Kidney tubule cell (primary cell): ENCODE measurements at places on chromosomes 12 and 14.

DNA sequence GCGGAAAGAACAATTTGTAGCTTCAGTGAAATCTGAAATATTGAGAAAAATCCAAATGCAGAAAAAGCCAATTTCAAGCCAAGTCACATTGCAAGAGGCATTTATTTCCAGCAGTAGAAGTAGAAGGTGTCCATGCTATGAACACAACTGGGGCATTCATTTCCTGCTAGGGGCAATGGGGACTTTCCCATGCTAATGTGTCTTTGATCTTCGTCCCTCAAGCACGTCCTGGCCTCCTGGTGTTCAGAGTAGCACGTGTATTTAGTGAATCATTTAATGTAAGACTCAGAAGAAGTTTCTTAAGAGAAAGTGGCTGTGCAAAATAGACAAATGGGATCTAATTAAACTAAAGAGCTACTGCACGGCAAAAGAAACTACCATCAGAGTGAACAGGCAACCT is 267.9 kb downstream of the TMEM132C start:
- DNase-seq: peak; percentile 57

- DNase-seq: no peak
Measured at GRCh38 chr14:77574446-77575115, 41.9 kb downstream of the SPTLC2 start.

DNA sequence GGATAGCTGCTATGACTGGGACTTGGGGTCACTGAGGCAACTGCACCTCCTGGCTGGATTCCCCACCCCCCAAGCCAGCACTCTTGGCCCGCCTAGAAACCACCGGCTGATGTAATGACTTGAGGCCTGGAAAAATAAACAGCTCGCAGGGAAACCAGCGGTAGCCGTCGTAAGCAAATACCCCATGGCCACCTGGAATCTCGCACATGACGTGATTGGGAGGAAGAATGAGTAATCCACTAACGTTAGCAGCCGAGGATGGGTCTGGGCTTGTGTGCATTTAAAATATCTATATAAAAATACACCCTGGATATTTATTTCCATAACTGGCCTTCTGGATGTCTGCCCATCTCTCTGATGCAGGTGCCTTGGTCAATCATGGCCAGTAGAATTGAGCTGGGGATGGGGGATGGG is 120.1 kb downstream of the SMOC1 start:
- peak; percentile 96 for DNase-seq

DNA sequence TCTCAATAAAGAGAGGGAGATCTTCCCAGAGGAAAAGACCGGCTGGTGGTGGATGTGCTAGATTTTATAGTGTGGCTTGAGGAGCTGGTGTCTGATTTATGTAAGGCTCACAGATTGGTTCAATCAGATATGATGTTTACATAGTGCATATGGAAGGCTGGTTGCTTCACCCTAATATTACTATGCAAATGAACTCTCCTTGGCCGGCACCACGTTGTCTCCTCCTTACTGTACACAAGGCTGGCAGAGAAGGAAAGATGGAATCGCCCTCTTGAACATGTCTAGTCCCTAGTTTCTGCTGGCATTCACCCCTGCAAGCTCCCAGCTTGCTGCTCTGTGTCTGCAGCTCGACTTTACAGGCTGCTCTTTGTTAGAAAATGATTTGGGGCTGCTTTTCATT is 8.9 kb downstream of the FAM186A start:
- no peak for DNase-seq

DNA sequence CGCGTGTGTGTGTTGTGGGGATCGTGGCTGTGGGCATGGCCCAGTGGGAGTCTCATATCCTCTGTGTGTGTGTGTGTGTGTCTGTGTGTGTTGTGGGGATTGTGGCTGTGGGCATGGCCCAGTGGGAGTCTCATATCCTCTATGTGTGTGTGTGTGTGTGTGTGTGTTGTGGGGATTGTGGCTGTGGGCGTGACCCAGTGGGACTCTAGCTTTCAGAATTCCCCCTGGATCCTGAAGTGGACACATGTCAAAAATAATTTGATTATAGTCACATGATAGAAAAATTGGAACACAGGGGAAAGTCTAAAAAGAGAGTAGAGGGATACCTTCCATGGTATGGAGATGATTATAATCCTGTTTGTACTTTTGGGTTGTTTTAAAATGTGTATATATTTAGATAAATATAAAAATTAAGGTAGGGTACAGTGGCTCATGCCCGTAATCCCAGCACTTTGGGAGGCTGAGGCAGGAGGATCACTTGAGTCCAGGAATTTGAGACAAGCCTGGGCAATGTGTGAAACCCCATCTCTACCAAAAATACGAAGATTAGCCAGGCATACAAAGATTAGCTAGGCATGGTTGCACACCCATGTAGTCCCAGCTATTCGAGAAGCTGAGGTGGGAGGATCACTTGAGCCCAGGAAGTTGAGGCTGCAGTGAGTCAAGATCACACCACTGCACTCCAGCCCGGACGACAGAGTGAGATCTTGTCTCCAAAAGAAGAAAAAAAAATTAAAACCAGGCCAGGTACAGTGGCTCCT is 11.0 kb downstream of the PAPLN start:
- peak; percentile 90 for DNase-seq

DNA sequence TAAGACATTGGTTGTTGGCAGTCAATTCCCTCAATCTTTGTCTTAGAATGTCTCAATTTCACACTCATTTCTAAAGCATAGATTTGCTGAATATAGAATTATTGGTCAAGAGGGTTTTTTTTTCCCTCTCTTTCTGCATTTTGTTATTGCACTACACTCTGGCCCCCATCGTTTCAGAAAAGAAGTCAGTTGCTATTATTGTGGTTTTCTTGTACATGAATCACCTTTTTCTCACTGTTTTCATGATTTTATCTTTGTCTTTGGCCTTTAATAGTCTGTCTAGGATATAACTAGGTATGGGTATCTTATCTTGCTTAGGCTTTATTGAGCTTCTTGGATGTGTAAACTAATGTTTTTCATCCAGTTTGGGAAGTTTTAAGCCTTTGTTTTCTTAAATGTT is 194.3 kb upstream of the DAAM1 start:
- DNase-seq: no peak

GRCh38 chr12:129549656-129550055 is 354.2 kb downstream of the TMEM132D start:
- no peak for DNase-seq

GRCh38 chr12:62347922-62348650 is 87.9 kb downstream of the USP15 start:
- DNase-seq: no peak
